ENCODE measurements at places on chromosomes 1 and 21.
A peak's percentile ranks its signal among the peaks of the same experiment; 100 is the strongest.

- no peak for DNase-seq
Measured at GRCh38 chr1:176188604-176189003, 18.5 kb downstream of the COP1 start.

- no peak for DNase-seq
Measured at GRCh38 chr1:119687434-119688079, 24.2 kb upstream of the PHGDH start.

- DNase-seq, result no peak
Measured at GRCh38 chr1:153933955-153934354, 11.2 kb upstream of the GATAD2B start.

DNA sequence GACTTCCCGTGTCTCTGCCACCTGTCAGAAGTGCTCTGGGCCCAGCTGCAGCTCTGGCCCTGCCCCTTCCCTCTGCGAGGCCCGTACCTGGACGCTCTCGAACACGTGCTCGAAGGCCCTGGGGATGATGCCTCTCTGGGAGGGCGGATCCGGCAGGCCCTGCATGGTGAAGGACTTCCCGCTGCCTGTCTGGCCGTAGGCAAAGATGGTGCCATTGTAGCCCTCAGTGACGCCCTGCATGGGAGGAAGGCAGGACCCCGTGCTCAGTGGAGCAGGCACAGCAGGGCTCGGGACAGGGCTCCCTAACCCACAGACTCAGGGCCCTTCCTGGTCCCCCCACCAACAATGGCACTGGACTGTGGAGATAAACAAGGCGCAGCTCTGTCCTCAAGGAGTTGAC is 2.4 kb downstream of the KIF17 start:
- DNase-seq, result no peak

DNA sequence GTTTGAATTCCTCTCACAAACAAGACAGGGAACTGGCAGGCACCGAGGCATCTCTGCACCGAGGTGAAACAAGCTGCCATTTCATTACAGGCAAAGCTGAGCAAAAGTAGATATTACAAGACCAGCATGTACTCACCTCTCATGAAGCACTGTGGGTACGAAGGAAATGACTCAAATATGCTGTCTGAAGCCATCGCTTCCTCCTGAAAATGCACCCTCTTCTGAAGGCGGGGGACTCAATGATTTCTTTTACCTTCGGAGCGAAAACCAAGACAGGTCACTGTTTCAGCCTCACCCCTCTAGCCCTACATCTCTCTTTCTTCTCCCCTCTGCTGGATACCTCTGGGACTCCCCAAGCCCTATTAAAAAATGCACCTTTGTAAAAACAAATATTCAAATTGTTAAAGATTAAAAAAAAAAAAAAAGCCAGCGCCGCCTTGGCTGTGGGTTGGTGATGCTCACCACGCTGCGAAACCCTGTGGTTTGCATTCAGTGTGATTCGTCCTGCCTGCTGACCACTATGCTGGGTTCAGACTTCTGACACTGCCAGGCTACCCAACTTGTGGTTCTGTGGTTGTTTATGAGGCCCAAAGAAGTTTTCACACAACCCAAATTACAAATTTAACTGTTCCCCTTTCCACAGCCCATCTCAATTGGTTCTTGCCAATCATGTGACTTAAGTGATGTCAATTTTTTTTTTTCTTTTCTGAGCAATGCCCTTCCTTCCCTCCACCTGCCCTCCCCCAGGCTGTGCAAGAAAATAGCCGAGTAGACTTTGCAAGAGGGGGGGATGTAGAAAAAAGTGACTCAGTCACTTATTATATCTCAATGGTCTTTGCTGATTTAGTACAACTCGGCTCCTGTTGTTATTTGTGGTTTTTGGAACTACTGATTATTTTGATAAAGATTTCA is at the start of gene RUNX1:
RUNX1 (minus strand) TSS at position 597 of the 912 bp plus-strand sequence.
- DNase-seq, result no peak

GRCh38 chr1:159974350-159974965 is 20.4 kb upstream of the SLAMF9 start:
- DNase-seq, result no peak

- no peak for DNase-seq
Measured at GRCh38 chr1:111270771-111271463, 19.7 kb upstream of the CHIA start.

GRCh38 chr1:940107-941014 is 16.6 kb downstream of the SAMD11 start:
- DNase-seq, result no peak

GRCh38 chr1:9346566-9346965 is 53.9 kb downstream of the SPSB1 start:
- no peak for DNase-seq

DNA sequence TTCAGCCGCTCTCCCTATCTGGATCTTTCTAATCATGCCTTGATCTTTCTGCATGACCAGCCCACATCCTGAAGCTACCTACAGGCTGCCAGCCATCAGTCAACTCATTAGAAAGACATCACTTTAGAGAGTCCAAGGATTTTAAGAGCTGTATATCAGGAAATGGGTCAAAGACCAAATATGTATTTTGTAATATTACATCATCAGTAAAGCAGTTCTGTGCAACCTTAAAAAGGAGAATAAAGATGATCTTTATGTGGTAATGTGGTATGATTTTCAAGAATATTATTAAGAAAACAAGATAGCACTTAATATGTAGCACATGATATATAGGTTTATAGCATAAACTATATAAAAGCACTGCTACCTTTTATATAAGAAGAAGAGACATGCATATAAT is 47.6 kb downstream of the SLC30A7 start:
- DNase-seq, result no peak

GRCh38 chr1:156676820-156677615 is at the start of gene NES:
Gene NES (minus strand): TSS chr1:156677407. CDS start chr1:156677264, 143 bp downstream.
- DNase-seq, result no peak

- no peak for DNase-seq
Measured at GRCh38 chr1:183129921-183130690, 56.0 kb upstream of the LAMC2 start.

- DNase-seq, result no peak
Measured at GRCh38 chr1:22228505-22228911, 85.6 kb upstream of the WNT4 start.

DNA sequence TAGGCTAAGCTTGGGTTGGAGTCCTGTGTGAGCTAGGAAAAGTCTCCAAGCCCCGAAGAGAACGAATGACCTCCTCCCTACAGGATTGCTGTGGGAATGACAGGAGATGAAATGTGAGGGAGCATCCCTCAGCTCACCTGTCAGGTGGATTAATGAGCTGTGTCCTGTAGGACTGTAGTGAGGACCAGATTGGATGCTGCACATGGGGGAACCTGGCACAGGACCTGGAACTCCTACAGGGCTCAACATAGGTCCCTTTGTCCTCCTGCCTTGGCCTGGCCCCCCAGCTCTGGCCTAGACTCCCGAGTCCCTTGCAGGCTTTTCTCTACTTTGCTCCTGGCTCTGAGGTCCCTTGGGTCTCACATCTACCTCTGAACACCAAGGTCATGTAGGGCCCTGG is 155.7 kb downstream of the PTPRU start:
- no peak for DNase-seq

- peak; percentile 59 for DNase-seq
Measured at GRCh38 chr1:8015036-8015808, 10.9 kb downstream of the ERRFI1 start.

- no peak for DNase-seq
Measured at GRCh38 chr1:11841245-11842153, 6.1 kb downstream of the NPPA start.

DNA sequence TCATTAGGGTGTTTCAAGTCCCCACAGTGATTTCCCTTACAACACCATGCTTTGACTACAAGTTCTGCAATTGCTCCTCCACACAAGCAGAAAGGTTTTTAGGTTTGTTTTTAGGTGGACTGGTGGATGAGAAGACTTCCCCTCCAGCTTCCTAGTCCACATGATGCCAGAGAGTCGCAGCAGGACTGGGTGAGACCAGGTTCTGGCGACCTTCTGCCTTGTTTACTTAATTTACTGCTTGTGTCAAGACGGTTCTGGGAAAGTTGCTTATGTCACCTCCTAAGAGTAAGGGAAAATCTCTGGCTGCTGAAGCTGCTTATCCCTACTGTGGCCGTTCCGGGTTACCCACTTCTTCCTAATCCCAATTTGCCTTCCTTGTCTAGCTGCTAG is 76.4 kb downstream of the GLUL start:
- peak; percentile 62 for DNase-seq

GRCh38 chr1:61950418-61950817 is 208.1 kb downstream of the PATJ start:
- no peak for DNase-seq

DNA sequence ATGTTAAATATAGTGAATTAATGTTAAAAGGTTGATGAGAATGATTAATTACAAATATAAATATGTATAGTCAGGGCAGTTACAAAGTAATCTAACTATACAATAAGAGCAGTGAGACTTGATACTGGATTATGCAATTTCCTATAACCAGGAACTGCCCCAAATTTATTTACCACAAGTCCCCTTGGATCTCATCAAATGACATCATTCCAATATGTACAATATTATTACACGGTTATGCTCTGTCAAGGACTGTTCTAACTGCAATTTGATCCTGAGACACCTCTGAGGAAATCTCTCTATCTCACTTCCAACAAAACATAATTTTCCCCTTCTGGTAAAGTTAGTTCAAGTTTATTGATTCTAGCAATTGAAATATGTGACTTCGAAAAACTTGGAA is 917.6 kb downstream of the NCAM2 start:
- DNase-seq, result no peak

DNA sequence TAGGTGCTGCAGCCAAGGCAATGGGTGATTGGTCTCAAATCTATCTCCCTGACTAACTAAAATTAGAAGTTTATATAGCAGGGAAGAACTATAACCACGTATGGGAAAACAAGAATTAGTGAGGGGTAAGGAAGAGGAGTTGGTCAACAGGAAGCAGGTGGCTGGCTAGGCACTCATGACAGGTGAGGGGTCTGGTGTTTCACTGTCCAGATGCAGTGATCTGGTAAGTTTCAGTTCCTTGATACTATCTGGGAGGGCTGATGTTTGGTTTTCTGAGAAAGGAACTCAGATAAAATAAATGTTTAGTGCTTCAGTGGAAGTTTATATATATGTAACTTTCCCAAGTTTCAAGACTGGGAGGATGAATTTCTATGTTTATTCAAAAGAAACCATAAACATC is 11.6 kb upstream of the POU2F1 start:
- DNase-seq, result no peak

GRCh38 chr1:212428496-212428895 is 4.2 kb upstream of the NENF start:
- DNase-seq, result no peak

- DNase-seq, result no peak
Measured at GRCh38 chr1:10691740-10692125, 104.7 kb downstream of the CASZ1 start.

- no peak for DNase-seq
Measured at GRCh38 chr1:6416295-6416656, 3.4 kb downstream of the HES2 start.

DNA sequence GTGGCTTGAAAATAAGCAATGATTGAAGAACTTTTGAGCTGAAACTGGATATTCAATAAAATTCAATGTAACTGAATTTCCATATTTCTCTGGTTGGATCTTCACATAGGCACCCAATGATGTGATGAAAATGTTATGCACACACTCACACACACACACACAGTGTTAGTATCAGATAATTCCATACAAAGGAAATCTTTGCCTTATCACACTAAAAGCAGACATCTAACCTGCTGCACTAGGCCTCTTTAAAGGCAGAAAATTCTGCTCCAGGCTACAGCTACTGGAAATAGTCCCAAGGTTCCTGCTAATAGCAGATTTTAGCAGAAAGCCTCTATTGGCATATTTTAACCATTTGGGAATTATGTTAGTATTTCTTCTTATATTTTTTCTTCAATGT is 309.6 kb downstream of the COL11A1 start:
- DNase-seq, result no peak

- DNase-seq, result no peak
Measured at GRCh38 chr1:246417813-246418564, 89.1 kb downstream of the SMYD3 start.

- DNase-seq, result no peak
Measured at GRCh38 chr1:225899044-225899925, 10.3 kb upstream of the LEFTY1 start.

- DNase-seq, result no peak
Measured at GRCh38 chr1:225825078-225825477, 15.2 kb downstream of the EPHX1 start.

DNA sequence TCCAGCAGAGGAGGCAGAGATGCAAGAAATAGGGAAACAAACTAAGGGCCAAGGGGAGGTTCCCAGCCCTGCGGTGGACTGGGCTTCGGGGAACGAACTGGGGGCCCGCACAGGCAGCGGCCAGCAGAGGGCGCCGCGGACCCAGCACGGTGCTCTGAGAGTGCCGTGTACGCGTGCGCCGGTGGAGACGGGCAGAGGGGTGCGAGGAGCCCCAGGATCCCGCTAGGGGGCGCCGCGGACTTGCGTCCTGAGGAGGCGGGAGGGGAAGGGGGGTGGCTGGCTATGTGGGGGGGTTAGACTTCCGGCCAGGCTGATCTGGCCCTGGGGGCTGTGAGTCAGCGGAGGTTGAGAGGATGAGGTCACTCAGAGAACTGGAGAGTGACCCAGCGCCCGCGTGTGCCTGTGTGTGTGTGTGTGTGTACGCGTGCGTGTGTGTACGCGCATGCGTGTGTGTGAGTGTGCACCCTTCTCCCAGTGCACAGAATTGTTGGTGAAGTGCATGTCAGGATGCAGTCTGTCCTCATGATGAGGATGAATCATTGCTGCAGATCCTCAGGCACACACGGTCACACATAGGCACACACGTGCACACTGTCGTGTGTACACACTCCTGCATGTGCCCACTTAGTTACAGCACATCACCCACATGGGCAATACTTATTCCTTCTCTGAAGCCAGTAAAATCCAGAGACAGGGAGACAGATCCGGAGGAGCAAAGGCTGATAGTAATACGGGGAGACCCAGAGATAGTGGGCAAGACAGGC is 17.0 kb downstream of the NES start:
- DNase-seq, result peak; percentile 47

DNA sequence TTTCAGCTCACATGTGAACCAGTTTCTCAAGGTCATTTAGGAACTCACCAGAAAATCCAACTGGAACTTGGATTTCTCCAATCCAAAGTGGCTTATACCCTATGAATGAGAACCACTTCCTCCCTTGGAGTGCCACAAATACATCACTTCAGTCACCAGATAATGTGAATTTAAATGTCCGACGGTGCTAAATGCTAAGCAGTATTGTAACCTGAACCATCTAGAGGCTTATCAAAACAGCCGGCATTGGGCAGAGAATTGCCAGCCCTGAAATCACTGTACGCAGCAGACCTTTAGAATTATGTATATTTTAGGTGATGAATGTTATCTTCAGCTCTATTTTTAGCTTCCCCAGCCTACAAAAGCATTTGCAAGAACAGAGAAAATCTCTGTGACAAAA is 76.8 kb upstream of the COX20 start:
- no peak for DNase-seq

DNA sequence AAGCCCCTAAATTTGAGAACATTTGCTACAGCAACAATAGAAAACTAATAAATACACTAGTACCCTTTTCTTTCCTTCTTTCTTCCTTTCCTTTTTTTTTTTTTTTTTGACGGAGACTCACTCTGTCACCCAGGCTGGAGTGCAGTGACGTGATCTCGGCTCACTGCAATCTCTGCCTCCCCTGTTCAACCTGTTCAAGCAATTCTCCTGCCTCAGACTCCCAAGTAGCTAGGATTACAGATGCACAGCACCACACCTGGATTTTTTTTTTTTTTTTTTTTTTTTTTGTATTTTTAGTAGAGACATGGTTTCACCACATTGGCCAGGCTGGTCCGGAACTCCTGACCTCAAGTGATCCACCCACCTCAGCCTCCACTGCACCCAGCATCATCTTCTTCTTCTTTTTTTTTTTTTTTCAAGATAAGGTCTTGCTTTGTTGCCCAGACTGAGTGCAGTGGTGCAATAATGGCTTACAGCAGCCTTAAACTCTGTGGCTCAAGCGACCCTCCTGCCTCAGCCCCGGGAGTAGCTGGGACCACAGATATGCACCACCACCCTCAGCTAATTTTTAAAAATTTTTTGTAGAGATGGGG is 19.6 kb upstream of the CBR3 start:
- DNase-seq, result no peak

All from LNCaP clone FGC (cell line).